ENCODE measurements at places on chromosomes 11 and 22. TPM values are rescaled to one million over a fixed set of nuclear protein-coding genes. Genes with fewer than 3 reads are reported as not detected.

The HSPB2 gene
- total RNA-seq, result not detected

The FAM118B gene
- 46.5 TPM for total RNA-seq

DNA sequence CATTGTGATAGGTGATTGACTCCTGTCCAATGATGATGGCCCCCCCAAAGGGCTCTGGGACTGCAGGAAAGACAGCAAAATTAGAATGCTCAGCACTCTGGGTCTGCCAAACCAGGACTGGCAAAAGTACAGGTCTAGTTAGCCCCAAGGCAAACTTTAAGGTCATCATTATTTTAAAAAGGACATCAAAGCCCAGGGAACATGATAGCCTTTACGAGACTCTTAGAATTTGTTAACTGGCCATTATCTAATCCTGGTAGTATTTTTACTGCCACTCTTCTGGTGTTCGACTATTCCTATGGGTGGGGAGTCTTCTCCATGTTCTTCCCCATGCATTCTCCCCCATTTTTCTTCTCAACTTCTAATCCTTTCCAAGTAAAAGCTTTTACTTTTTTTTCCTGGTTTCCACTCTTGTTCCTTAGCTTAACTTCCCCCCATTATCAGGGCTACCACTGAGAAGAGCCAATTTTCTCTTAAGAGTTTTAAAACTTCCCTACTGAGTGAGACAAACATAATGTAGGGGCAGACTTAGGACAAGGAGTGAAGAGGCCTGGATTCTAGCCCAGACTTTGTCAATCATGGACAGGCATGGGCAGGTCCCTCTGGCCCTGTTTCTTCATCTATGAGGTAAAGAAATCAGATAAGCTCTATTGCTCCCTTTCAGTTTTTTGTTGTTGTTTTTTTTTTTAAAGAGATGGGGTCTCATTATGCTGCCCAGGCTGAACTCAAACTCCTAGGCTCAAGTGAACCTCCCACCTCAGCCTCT lies 7.1 kb downstream of the DDB1 start:
- no peak for DNase-seq

- DNase-seq, result peak; percentile 81
Observed at GRCh38 chr22:36160499-36160942, at the start of gene APOL3. APOL3 (minus strand) TSS chr22:36160755; CDS start chr22:36149055, 11,700 bp downstream.

GRCh38 chr11:106304274-106304673 lies 226.8 kb downstream of the AASDHPPT start:
- no peak for DNase-seq

- peak; percentile 99 for DNase-seq
Observed at GRCh38 chr22:28029201-28029948, 110.3 kb upstream of the PITPNB start.

DNA sequence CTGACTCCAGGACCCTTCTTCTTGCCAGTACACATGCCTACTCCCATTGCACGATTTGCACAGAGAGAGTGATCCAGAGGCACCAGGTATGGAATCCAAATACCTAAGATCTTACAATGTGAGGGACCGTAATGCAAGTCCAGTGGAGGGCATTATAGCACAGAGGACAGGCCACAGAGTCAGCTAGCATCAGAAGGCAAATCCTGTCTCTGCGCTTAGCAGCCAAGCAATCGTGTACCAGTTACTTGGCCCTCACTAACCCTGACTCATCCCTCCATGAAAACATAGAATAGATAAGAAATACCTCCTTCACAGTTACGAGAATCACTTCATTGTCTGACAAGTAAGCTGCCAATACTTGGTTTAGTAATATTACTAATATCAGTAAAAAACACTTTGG lies 69.7 kb upstream of the SLC6A5 start:
- no peak for DNase-seq

- no peak for DNase-seq
Observed at GRCh38 chr11:3700410-3700809, 29.2 kb upstream of the CHRNA10 start.

DNA sequence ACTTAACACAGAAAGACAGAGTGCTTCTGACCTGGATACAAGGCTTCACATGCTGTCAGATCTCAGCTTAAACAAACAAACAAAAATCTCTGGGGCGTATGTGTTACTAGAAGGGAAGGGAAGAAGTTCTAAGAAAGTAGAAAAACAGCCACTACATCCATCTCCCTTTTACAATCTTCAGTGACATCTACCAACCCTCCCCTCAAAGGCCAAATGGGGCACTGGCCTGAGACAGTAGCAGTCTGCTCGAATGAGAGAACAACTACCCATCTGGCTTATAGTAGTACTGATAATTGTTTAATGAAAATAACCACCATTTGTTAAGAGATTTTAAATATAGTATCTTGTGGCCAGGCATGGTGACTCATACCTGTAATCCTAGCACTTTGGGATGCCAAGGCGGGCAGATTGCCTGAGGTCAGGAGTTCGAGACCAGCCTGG lies 29.4 kb downstream of the CCDC83 start:
- no peak for DNase-seq
